HS-27A (cell line): ENCODE measurements at places on chromosomes 1 and 21.

DNA sequence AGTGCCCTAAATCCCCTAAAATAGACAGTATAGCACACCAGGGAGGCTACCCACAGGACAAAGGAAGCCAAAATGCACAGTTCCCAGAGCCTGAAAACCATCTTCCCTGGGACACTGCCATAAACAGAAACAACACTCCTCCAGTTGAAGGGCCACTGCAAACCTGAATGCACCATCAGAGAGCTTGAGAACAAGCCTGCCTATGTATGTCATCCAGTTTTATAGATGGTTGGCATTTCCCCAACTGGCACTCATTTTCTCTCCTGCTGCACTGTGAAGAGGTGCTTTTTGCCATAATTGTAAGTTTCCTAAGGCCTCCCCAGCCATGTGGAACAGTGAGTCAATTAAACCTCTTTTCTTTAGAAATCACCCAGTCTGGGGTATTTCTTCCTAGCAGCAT lies 169.0 kb downstream of the AGBL4 start:
- DNase-seq, result no peak

DNA sequence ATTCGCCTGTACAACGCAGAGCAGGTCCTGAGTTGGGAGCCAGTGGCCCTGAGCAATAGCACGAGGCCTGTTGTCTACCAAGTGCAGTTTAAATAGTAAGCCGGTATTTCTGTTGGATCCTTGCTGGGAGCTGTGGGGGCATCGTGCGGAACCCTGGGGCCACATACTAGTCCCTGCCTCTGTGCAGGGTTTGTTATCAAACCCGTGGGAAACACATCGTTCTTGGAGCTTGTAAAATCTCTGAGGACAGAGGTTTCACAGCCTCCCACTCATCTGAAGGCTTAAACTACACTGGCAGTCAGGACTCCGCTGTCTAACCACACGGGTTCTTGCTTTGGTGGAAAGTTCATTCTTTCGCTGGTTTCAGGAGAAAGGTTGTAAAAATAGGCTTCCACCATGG lies 11.7 kb downstream of the IFNGR2 start:
- DNase-seq, result no peak

GRCh38 chr1:245605480-245606156 lies 450.8 kb downstream of the KIF26B start:
- no peak for DNase-seq

DNA sequence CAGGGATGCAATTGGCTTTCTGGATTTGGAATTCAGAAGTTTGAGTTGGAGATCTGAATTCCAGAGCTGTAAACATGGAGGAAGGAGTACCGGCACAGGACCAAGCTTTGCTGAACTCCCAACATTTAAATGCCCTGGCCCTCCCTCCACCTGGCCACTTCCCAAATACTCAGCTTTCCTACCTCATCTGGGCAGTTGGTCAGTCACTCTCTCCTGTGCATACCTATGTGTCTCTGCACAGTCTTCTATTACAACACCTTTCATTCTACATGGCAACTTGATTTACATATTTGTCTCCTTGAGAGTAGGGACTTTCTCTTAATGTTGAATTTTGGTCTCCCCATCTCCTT lies 6.1 kb upstream of the KHDRBS1 start:
- DNase-seq, result no peak

DNA sequence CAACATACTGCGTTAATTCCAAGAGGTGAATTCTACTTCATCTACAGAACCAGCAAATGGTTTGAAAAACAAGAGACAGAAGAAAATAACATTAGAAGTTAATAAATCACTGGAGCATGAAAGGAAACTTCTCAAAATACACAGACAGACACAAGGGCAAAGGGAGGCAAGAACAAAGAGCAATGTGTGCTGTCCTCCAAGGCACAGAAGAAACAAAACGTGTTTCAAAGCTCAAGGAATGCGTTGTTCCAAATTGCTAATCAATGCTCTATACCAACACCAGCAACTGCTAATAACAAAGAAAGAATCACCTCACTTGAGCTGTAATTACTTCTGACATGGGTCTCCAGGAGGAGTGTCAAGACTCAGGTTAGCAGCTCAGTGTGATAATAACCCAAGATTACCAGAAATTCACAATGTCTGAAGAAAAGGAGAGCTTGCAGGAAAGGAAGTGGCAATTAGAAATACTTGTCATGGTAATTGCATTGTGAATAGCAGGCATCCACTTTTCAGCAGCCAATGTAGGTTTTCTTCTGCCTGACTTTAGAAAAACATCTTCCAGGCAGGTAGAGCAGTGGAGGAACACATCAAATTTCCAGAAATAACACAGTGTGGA lies 175.4 kb downstream of the SEC16B start:
- no peak for DNase-seq

DNA sequence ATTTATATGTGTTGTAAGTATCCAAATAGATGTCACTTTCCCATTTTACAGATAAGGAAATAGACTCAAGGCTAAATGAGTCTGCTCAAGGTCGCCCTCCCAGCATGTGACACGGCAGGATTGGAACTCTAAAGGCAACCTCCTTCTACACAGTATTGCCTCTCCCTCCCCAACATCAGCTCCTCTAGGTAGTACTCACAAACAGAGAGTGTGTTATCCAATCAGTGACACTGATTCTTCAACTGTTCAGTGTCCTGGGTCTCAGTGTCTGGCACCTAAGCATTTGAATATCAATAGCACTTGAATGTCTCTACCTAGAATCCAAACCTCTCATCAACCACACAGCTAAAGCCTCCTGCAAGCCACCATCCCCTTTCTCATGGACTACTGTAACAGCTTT lies 87.1 kb downstream of the DAB1 start:
- DNase-seq, result no peak

GRCh38 chr1:19682257-19682656 lies 17.6 kb downstream of the HTR6 start:
- DNase-seq, result no peak

- DNase-seq, result no peak
Measured at GRCh38 chr1:62040450-62040849, 154.2 kb upstream of the L1TD1 start.

DNA sequence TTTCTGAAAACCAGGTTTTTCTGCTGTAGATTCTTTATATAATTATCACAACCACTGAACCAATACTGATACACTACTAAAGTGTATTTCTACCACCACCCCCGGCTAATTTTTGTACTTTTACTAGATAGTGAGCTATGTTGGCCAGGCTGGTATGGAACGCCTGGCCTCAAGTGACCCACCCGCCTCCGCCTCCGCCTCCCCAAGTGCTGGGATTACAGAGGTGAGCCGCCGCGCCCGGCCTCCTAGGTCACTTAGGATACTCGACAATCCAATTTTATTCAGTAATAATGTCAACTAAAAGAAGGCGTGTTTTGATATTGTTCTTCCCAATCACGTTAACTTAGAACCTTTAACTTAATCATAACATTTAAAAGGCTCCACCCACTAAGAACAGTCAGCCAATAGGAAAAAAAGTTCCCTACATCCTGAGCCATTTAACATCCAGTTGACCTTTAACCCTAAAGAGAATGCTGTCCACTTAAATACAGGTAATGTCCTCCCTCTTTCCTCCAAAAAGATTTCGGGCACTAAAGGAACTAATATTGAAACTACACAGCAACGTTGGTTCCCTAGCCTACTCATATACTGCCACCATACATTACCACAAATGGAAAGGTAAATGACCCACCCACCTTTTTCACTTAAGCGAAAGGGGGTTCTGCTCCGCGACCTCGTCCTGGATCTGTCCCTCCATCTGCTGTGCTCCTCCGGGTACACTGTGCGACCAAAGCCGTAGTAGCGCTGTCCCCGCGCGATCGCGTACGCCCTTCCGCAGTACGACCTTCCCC lies 1.2 kb downstream of the RSRP1 start:
- no peak for DNase-seq

GRCh38 chr1:171116676-171117075 lies 26.0 kb downstream of the FMO3 start:
- DNase-seq, result no peak

DNA sequence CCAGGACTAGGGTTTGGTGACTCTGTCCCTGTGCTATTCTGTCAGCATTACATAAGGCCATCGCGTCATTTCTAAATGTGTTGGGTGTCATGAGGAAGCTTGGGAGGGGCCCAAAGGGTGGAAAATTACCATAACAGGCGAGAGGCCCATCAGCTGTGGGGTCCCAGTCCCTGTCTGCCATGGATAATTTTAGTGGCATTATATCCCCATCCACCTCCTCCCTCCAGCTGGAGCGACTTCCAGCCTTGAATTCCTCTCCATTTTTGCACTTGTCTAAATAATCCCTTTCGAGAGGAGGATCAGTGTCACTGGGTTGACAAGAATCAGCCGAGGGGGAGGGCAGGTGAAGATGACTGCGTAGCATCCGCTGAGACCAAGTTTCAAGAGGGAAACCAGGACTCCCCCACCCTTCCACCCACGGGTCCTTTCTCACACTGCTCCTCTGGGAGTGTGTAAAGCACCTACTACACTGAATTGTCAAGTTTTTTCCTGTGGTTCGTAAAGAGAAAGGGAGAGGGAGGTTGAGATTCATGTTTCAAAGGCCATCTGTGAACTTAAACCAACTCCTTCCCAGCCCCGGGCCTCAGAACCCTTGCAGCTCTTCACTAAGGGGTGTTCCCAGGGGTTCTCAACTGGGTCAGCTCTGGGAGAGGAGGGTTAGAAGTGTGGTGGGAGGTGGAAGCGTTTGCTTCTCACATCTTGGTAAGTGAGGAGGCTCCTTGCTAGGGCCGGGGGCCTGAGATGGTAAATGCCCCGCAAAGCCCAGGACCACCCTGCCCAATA lies 29.2 kb downstream of the VASH2 start:
- no peak for DNase-seq
